Amygdala (tissue), 56 donors: ENCODE measurements at places on chromosomes 2 and 18.

- DNase-seq = no peak
Observed at GRCh38 chr18:24982831-24983230, 369.1 kb downstream of the ZNF521 start.

GRCh38 chr18:42192251-42193248 is 237.5 kb downstream of the PIK3C3 start:
- DNase-seq = no peak

DNA sequence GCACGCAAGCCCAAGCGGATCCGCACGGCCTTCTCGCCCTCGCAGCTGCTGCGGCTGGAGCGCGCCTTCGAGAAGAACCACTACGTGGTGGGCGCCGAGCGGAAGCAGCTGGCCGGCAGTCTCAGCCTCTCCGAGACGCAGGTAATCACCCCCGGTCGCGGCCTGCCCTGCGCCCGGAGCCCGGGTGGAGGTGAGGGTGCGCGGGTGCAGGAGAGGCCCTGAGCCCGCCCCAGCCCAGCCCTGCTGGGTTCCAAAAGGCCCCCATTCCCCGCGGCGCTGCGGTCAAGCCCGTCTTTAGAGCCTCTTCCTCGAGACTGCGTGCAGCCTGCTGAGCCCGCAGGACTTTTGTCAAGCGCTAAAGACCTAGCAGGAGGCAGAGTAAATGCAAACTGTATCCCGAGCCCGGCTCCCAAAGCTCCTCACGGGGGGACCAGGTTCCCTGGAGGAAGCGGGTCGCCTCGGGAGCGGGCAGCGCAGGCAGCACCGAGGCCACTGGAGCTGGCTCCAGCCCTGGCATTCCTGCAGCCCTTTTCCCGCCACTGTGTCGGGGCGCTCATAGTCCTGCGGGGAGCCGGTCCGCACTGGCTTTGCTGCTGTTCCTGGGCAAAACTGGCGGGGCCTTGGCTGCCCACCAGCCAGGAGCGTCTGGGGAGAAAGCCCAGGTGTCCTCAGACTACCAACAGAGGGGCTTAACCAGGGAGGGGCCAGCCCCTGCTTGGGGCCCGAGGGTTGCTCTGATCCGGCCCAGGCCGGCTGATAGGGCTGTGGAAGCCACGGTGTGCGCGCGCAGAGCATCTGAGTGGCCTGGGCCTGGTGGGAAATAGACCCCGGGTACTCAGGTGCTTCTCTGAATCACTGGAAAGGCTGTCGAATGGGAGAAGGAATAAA is 7.3 kb downstream of the EMX1 start:
- DNase-seq = no peak

- DNase-seq = no peak
Observed at GRCh38 chr2:124804014-124804940, 779.2 kb downstream of the CNTNAP5 start.

GRCh38 chr2:234134496-234134895 is 84.0 kb downstream of the SPP2 start:
- DNase-seq = no peak

- no peak for DNase-seq
Observed at GRCh38 chr18:4017480-4017879, 437.6 kb downstream of the DLGAP1 start.

DNA sequence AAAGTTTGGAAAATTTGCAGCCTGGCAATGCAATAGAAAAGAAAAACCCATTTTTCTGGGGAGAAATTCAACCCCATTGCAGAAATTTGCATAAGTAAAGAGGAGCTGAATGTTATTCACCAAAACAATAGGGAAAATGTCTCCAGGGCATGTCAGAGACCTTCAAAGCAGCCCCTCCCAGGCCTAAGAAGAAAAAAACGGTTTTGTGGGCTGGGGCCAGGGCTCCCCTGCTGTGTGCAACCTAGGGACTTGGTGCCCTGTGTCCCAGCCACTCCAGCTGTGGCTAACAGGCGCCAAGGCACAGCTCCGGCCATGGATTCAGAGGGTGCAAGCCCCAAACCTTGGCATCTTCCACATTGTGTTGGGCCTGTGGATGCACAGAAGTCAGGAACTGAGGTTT is 224.5 kb downstream of the TXNL1 start:
- DNase-seq = no peak

DNA sequence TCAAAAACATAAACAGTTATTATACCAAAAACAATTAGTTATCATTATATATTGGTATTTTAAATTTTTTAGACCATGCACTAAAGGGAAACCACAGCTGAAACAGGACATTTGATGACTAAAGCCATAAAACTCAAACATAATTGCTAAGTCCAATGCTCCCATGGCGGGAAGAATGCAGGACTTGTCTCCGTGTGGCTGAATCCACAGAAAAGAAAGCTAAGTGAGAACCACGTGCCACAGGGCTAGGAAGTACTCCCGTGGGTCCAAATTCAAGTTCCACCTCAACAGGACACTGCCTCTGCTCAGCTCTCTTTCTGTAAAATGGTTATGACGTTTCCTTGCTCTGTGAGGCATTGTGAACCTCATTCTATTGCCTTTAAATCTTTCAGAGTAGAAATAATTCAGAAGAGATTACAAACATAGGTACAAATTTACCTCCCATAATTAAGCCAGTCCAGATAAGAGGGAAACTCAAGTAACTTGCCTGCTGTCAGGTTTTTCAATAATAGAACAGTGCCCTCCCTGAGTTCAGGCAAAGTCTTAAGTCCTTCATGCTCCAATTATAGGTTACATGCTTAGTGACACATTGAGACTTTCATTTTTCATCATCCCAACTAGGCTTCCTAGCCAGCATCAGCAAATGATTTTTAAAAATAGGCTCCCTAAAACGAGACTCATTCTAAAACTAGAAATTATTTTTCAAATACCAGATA is 36.7 kb downstream of the FTCDNL1 start:
- DNase-seq = no peak

DNA sequence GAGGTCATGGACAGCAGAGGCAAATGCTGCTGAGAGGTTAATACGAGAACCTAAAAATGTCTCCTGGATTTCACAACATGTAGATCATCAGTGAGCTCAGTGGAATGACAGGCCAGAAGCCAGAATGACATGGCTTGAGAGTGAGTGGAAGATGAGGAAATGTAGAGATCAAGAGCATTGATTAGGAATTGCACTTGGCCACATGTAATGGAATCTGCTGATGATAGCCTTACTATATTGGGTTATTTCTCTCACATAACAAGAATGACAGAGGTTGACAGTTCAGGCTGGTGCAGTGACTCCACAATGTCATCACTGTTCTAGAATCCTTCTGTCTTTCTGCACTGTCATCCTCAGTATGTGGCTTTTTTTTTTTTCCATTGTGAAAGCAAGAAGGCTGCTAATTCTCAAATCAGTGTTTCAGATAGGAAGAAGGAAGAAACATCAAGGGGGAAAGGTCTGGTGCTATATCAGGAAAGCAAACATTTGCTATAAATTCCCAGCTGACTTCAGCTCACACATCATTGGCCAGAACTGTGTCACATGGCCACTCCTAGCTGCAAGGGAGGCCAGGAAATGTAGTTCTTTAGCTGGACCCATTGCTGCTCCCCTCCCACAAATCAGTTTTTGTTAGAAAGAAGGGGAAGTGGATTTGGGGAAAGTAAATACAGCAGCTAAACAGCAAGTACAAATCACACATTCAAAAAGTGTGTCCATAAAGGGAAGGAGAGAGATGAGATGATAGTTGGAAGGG is 127.2 kb downstream of the FAM161A start:
- DNase-seq = no peak

DNA sequence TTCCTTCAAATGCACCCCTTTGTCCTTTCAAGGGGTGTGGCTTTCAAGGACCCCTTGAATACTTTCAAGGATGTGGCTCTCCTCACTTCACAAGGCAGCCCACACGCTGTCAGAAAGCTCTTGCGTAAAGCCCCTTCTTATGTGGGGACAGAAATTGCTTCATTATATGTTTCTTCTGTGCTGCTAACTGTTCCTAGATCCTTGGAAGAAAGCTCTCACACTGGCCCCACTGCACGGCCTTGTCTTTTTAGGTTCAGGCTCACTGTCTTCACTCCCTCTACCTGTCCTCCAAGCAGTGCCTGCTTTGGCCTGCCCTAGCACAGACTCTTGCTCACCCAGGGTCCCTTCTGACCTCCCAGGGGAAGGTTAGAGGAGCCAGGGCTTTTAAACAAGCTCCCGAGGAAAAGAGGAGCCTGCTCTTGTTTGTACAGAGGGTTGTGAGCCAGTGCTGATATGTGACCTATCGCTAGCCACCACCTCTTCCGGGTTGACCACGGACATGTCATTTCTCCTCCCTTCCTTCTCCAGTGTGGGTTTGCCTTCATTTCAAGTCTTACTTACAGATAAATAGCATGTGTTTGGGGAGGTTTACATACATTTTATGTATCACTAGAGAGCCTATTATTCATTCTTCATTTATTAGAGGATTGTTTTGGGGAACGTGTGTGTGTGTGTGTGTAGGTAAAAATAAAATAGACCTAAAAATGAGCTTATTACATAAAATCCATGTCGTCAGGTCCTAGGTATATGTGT is 94.7 kb downstream of the RTN4 start:
- DNase-seq = no peak

DNA sequence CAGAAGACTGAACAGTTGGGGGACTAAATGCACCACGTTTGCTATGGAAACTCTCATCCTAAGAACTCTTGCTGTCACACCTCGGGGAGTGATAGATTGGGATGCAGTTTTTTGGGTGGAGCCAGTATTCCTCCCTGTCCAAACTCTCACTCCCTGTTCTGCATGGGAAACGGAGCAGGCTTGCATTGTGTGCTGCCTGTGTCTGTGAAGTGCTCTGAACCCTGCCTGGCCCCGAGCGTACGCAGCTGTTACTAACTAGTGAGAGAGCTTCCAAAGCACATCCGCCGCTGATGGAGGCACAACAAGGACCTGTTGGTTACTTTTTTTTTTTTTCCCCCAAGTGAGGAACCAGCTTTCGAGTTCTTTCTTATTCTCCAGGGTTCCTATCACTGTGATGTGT is 195.5 kb downstream of the ANAPC1 start:
- DNase-seq = no peak

- DNase-seq = no peak
Observed at GRCh38 chr2:48254839-48255238, 275.1 kb upstream of the STON1 start.

DNA sequence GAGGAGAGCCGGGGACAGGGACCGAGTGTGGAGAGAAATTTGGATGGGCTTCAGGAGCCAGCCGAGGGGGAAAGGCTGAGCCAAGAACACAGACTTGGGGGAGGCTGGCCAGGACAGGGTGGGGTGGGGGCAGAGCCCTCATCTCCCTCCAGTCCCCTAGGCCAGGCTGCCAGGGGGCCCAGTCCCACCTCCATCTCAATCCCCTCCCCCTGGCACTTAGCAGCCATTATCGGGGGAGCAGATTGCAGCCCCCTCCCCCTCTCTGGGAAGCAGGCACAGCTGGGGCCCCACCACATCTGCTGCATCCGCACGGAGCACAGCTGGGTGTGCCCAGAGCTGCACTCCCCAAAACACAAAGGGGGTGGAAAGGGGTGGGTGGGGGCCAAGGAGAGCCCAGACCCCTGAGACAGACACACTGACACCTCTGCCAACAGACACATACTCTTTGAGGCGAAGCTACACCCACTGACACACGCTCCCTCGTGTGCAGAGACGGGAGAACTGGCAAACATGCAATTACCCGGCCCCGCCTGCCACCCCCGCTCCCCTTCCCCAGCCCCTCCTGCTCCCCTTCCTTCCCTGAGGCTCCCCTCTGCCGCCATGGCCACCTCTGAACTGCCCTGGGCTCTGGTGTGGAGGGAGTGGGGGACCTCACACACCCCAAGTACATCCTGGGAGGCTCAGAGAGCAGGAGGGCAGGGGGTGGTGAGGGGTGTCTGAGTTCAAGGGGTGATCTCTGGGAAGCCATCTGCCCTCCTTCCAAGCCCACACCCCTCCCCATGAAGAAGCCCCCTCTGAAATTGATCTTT is 5.1 kb upstream of the ASIC4 start:
- no peak for DNase-seq

DNA sequence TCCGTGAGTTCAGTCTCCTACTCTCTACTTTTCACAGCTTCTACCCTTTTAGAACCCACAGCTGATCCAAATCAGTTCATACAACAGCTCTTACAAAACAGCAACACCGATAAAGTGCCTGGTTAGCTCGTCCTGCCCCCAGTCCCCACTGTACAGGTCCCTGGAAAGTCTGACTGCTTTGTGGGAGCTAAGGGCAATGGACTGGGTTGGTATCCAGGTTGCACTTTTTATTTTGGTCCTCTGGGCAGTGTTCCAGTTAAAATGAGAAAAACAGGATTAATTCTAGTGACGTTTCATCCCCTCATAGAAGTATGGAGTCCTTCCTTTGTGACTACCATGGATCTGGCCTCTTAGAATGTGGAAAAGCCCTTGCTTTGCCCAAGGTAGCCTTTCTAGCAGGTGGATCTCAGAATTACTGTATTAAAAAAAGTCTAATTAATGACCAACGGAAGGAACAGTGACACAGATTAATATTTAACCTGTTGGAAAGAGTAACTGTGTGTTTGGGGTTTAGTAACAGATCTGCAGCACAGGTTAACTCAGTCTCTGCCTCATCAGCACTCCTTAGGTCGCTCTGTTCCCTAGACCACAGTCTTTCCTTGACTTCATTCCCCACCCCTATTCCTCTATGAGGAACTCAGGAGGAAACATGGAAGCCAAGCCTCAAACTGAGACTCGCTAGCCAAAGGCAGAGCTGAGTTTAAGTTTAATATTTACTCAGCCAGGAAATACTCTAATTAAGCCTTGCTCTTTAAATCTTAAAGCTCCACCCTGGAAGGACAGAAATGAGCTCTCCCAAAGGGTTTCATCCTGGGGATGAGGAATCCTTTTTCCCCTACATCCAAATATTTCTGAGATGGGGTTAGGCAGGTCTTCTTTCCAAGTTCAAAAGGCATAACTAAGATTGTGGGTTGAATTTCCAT is 52.8 kb upstream of the ITGA6 start:
- DNase-seq = no peak

- DNase-seq = no peak
Observed at GRCh38 chr2:66862885-66863650, 428.1 kb downstream of the MEIS1 start.

DNA sequence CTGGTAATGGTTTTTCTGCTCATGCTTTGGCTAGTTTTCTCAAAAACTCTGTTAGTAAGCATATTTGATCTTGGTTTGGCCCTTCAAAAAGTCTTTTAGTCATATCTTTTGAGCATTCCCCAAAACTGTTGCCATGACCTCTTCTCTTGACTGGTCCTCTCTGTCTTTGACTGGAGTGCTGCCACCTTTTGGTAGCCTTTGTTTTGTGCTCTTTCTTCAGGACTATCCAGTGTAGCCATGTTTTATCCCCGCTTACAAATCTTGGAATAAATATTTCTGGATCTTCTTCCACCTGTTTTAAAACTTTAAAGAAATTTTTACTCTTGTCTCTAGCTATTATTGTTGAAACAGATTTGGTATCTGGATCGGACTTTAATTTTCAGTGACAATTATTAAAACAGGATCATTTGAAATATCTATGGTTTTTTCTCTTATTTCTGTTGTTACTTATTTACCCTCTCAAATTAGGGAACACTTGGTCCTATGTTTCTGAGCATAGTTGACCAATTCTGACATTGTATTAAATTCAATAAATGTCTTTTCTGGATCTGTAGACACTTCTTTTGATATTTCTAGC is 965 bp upstream of the ELOA2 start:
- no peak for DNase-seq

DNA sequence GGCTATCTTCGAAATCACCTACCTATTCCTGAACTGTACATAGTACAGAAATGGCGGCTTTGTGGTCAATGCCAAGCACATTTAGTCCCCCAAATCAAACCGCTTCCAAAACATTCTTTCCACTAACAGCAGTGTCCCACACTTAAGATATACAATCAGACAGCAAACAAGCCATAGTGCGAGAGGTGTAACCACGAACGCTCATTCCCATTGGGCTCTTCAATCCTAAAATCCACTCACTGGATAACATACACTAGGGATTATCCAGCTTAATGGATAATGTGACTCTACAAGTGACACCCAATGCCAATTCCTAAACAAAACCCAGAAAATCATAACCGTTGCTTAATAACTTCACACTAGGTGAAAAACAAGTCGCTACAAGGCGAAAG is 2.0 kb downstream of the XPO1 start:
- no peak for DNase-seq
